ENCODE measurements at places on chromosomes 11 and 22.

DNA sequence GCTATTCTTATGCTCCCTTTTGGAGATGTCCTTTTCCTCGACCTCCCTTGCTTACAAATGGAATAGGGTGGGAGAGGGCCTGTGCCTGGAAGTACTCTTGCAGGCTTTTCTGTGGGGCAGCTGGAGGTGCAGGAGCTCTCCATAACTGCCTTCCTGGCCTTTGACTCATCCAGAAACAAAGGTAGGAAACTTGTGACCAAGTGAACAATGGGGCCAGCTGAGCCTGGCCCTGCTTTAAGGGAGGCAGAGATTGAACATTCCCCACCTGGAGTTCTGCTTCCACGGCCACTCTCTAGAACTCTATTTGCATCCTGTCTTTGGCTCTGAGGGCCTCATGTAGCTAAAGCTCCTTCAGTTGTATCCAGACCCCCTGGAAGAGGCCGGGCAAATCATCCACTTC lies 5.1 kb upstream of the LYVE1 start:
- no peak for DNase-seq

GRCh38 chr11:62879235-62879978 lies 1.3 kb upstream of the SLC3A2 start:
- DNase-seq = no peak

DNA sequence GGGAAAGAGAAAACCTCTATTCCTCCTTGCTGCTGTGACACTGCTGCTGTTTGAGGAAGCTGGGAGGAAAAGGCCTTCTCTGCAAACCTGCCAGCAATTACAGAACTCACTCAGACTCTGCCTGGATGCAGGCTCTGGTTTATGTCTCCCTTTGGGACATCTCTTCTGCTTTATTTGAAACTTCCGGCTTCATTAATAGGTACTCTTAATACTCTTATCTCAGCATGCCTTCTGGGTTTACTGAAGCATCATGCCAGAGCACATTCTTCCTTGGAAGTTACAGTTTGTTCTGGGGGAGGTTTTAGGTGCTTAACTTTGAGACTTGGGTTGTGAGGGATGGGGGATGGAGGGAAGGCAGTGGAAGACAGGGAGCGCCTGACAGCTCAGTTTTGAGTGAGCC lies 79.9 kb downstream of the NAV2 start:
- no peak for DNase-seq

DNA sequence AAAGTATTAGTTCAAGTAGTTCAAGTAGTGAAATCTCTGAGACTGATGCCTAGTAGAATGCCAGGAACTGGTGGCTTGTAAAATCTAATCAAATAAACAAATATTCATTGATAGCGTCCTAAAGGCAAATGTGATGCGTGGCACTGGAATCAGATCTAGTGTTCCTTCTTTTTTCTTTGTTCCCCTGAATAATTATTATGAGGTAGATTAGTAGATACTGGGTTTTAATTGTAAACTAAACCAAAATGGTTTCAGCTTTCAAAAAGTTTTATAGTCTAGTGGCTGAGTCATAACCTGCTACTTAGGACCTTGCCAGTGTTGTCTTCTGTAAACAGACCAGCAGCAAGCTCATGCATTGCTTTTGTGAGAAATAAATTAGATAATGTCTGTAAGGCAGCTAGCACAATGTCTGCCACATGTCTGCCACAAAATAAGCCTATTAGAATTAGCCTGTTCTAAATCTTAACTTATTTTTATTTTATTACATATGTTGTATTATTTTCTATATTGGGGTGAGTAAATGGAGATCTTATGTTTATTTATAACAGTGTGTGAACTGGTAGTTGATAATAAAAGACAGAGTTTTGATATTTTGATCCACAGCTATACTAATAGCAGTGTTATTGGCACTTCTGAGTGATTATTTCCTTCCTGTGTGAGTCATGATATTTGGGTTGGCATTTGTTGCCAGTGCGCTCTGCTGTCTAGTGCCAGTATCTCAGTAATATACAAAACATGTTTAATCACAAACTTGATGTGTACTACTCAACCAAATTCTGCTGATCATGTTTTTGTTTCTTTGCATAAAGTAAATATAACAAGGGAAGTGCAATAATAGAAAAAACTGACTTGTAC lies 135.7 kb downstream of the TMEM135 start:
- DNase-seq = no peak

DNA sequence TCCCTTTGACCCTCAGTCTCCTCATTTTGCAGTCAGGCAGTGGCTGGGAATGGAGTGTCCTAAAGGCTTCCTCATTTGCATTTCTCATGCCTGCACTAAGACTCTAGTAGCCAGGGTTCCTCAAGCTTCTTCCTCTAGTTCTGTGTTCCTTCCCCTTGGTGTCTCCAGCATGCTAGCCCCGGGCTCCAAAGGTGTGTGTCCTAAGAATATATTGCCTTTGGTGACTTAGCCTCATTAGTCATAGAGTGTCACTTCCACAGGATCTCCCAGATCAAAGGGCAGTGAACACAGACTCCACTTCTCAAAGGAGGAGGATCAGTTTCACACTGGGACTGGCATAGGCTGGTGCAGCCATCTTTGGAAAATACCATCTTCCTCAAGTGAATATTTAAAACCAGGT lies 21.4 kb upstream of the ACER3 start:
- DNase-seq = no peak

All from activated CD4-positive, CD25-positive, alpha-beta regulatory T cell (primary cell).